ENCODE measurements at places on chromosomes 12 and 14.

GRCh38 chr12:130606231-130606630 lies 109.9 kb downstream of the RIMBP2 start:
- no peak for DNase-seq

DNA sequence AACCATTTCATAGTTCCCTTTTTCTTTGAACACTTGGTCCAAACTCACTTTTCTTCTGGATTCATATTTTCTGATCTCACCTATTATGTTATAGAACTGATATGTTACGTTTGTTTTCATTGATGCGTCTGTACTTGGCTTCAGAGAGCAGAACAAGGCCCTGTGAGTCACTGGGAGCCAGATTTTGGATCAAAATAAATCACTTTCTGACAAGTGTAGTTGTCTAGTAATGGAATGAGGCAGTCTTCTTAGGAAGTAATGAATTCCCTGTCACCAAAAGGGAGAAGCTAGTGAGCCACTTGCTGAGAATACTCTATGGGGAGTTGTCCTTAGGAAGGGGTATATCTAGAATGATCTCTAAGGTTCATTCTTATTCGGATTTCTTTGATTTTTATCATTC lies 10.2 kb downstream of the BICD1 start:
- DNase-seq: no peak

DNA sequence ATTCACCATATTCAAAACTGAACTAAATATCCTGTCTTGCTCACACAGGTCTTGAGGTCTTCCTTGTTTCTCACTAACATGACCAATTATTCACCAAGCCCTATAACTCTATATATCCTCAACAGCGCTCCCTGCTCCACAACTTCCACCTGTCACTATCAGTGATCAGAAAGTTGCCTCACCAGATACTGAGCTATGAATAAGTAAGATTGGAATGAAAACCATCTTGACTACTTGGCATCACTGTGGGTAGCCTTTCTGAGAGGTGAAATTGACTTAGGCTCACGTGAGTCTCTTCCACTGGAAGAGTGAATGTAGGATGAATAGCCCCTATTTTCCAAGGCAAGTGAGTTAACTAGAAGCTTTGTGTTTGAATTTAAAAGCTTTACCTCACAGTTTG lies 167.1 kb downstream of the PIK3C2G start:
- no peak for DNase-seq

DNA sequence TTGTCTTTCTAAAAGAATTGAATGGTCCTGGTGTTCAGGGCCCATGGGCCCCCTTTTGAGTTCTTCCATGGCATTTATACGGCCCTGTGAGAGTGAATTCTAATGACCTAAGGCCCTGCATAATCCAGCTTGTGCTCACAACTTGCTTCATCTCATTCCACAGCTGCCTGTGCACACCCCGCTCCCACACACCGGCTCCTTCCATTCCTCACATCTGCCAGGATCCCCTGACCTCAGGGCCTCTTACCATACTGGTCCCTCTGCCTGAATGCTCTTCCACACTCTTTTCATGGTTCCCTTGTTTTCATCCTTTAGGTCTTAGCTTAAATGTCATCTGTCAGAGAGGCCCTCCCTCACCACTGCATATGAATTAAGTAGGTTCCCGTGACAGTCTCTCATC lies 49.5 kb upstream of the EGLN3 start:
- no peak for DNase-seq

DNA sequence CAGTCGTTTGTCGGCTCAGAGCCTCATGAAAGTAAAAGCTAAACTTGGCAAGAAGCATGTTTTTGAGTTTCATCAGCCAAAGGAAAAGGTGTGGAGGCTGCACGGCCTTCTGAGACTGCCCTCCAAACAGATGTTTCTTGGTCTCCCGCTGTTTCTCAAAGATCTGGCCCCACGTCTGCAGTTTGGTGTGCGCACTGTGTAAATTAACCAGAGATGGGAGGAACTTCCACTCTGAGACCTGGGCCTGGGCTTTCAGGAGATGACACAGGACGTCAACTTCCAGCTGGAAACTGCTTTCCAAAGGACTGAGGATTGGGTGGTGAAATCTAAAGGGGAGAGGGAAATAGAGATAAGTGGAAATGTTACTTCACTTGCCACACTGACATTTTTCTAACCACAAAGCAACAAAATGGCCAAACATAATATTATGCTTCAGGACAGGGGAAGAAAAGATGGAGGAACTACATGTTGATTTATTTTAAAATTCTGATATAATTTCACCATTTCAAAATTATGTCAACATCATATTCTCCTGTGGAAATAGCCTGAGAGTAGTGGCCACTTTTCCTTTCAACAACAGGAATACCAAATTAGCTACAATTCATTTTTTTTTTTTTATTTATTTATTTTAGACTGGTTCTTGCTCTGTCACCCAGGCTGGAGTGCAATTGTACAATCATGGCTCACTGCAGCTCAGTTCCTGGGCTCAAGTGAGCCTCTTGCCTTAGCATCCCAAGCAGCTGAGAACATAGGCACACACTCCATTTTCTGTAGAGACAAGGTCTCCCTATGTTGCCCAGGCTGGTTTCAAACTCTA lies 27.6 kb downstream of the KICS2 start:
- DNase-seq: no peak

DNA sequence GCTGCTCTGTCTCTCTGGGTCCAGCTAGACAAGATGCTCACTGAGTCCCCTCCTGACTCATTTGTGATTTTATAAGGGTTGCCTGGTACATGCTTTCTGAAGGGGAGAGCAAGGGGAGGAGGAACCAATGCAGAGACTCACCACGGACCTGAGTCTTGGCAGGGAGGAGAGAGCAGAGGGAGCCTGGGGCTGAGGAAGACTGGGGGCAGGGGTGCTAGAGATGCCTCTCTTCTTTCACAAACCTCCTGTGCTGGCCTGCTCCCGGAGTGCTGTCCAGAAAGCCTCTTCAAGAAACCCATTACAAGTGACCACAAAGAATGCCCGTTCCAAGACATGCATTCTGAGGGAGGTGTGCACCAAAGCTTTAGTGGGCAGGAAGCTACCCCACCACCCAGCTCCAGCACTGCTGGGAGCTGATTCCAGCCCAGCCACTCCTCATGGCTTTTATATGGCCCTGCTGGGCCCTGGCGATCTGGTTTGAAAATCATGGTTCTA lies 33.1 kb upstream of the DICER1 start:
- no peak for DNase-seq

DNA sequence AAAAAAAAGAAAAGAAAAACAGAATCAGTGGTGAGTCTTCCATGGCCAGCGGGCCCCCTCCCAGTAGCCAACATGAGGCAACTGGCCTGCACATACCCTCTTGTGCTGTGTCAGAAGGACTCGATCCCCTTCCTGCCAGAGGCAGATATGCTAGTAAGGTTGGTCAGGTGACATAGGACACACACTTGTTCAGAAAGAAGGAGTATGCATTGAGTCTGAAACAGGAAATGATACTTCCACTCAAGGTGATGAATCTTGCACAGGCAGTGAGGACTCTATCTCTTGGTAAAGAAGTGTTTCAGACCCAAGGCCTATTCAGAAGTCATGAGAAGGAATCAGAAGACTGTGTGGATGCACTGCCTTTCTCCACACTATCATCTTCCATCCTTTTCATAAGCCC lies 269.7 kb upstream of the FAR2 start:
- no peak for DNase-seq

DNA sequence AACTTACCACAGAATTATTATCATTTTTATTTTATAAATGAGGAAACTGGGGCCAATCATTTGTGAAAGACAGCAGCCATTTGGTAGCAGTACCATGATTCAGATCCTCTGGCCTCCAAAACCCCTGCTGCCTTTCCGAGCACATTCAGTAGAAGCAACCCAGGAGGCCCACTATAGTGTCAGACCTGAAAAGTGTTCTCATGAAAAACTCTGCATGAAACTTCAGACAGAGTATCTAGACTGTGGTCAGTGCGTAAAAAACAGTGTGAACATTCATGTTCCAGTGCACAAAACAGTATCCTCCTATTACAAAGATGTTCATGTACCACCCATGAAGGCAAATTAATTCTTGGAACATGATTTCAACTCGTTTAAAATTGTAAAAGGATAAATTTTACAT lies 112.0 kb downstream of the EPS8 start:
- DNase-seq: no peak

DNA sequence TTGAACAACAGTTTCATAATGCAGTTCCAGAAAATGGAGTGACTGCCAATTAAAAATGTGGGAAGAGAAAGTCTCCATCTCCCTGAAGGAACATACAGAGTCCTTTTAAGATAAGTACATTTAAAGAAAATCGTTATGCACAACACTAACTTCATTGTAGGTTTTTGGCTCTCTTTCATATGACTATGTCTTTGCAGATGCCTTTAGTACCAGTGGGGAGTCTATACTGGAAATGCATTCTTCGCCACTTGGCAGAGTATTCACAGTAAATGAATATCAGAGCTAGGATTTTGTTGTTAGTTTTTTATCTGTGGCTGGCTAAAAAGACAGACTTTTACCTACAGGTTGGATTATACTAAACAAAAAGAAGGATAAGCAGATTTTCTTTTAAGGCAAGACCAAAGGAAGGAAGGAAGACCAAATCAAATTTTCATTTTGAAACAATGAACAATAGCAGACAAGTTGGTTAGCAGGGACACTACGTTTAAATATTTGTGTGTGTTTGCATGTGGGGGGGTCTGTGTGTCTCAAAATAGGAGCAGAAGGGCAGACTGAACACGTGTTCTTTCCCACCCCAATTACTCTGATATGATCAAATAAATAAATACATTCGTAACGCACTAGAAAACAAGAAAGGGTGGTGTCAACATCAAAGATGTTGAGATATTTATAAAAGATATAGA lies 124.5 kb downstream of the BTG1 start:
- DNase-seq: no peak

DNA sequence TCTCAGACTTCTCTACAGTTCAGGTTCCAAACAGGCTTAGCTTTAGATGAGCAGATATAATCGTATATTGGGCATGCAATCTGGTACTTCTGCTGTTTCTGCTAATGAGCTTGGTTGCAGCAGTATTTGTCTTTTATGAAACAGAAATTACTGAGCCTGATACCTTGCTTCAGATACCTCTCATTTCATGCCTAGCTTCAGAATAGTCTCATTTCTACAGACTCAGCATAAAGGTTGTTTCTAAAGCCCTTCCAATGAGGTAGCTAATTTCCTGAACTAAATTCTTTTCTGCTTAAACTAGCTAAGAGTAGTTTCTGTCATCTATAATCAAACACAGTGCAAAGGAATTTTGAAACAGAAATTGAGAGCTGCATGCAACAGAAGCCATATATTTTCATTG lies 275.0 kb upstream of the KITLG start:
- no peak for DNase-seq

GRCh38 chr12:105937009-105937408 lies 201.7 kb downstream of the NUAK1 start:
- no peak for DNase-seq

DNA sequence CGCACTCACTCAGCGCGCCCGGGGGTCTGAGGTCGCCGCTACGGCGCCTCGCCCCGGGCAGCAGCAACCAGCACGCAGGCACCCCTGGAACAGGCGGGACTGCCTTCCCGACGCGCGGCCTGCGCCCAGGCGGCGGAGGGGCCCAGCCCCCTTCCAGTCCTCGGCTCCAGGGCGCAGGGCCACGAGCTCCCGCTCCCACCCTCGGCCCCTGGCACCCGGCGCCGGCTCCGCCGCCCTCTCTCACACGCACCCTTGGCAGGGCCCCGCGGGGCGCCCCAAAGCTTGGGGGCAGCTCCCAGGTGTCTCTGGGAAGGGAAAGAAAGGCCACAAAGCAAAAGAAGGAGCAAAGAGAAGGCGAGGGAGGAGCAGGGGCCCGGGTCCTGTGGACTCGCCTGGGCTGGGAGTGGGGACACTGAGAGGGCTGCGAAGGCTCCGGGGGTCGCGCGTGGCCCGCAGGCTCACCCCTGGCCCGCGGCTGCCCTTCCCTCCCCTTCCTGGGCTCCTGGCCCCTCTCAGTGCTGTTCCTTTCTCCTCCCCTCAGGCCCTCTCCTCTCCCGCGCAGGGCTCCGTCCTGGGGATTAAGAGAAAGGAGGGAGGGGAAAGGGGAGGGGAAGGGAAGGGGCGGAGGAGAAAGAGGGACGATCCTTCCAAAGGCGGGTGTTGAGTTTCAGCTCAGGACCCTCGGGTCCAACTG lies 907 bp upstream of the EFS start:
- DNase-seq: no peak

- no peak for DNase-seq
Measured at GRCh38 chr14:94145902-94146527, 16.6 kb upstream of the IFI27L2 start.

DNA sequence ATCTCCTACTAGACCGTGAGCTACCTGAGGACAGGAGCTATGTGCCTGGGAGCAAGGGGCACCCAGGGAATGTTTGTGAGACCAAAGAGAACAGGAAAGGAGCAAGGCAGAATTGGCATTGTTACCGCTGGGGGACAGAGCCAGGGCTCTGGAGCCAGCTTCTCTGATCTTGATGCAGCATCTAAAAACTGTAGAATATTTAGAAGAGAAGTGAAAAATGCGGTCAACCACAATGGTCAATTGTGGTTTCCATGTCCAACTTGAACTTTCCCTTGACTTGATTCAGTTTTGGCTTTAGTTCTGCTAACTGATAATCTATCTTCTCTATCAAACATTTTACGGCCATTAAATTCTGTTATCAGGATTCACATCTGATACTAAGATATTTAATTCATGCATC lies 201.2 kb downstream of the ANO4 start:
- DNase-seq: no peak

DNA sequence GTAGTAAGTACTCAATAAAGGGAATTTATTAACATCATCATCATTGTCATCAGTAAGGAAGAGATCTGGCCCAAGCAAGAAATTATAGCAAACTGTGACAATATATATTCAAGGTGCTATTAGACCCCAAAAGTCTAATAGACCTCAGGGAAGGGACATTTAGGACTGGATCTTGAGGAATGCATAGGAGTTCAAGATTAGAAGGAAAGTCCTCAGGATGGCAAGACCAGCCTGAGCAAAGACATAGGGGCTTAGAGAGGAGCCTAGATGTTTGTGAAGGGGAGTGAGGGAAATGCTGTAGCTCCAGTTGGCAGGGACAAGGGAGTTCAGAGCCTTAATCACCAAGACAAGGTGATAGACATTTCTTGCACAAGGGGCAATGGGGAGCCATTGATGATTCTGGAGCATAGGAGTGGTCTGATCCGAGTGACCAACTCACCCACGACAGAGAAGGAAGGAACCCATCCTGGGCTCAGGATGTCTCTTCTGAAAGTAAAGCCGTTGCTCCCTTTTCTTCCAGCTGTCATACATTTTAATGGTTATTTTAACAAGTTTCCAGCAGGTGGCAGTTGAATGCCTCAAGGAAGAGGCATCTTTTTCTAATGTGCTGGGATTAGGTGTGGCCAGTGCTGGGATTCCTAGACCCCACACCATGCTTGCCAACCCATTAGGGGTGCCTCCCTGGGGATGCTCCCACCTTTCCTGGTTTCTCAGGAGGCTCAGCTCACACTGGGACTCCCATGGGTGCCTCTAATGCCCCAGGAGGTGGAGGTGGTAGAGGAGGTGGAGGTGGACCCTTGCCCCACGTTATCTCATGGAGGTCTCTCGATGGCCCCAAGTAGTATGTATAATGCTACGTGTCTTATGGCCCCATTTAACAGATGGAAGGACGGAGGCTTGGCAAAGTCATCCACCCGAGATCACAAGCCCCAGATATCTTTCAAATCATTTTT lies 37.8 kb downstream of the PHETA1 start:
- peak; percentile 10 for DNase-seq

GRCh38 chr14:77339407-77339806 lies 18.6 kb downstream of the GSTZ1 start:
- no peak for DNase-seq
